ENCODE measurements at places on chromosomes 1 and 21.

GRCh38 chr1:29122682-29123052, 1.0 kb downstream of the TMEM200B start:
- DNase-seq: no peak

GRCh38 chr1:100360790-100361510, 8.6 kb downstream of the CDC14A start:
- DNase-seq: no peak

DNA sequence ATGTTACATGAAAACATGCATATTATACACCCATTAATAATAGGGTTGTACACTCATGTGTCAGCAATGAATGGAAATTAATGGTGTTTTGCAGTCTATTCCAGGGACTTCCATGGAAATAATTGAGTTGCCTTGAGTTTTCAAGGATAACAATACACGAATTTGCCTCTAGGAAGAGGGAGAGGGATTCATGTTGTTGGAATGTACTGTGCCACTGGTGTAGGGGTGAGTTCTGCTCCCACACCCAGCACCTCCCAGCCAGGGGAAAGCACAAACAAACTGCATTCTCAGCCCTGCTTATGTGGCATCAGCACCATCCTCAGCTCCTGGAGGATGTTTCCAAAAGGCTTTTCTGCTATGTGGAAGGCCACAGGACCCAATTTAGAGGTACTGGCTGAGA, 57.8 kb downstream of the BCAR3 start:
- no peak for DNase-seq

DNA sequence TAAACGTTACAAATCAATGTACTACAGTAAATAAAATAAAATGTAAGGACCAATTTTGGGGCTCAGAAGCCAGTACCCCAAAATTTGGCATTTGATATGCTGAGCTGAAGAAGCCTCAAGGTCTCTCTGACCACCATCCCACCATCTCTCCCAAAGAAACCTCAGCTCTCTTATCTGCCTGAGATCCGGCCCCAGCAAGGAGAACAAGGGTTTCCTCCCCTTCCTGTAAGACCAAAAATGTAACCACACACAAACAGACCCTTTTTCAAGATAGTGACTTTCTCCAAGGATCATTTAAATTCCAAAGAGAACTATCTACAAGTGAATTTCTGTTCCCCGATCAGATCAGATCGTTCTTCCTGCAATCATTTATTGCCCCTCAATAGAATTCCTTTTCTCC, 68.1 kb upstream of the SLC45A1 start:
- no peak for DNase-seq

DNA sequence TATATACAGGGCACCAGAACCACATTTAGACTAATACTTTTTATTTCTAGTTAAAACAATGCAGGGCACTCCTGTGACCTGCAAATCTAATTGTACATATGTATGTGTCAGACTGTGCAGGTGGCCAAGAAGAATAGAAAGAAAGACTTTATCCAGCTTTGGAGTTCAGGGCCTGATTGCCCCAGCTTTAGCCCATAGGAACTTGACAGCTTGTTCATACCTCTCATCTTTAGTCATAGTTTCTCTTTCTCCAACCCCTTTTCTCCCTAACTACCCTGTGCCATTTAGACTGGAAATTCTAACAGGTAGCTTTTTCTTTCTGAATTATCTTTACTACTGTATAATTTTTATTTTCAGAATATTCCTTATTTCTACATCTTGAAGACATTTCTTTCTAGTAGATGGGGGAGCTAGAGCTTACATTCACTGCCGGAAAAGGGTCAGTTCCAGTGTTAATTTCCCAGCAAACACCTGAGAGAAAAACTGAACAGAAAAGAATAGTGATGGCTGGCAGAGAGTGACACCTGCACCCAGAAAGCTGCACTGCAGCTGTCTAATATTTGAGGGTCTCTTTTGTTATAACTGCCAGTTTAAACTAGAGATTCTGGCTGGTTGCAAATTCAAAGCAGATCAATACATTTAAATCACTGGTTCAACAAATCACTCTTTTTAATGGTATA, 8.4 kb downstream of the YBX1 start:
- no peak for DNase-seq

- DNase-seq: no peak
Measured at GRCh38 chr1:79133774-79134364, 127.3 kb upstream of the ADGRL4 start.

- no peak for DNase-seq
Measured at GRCh38 chr1:212021563-212021962, 13.8 kb downstream of the INTS7 start.

DNA sequence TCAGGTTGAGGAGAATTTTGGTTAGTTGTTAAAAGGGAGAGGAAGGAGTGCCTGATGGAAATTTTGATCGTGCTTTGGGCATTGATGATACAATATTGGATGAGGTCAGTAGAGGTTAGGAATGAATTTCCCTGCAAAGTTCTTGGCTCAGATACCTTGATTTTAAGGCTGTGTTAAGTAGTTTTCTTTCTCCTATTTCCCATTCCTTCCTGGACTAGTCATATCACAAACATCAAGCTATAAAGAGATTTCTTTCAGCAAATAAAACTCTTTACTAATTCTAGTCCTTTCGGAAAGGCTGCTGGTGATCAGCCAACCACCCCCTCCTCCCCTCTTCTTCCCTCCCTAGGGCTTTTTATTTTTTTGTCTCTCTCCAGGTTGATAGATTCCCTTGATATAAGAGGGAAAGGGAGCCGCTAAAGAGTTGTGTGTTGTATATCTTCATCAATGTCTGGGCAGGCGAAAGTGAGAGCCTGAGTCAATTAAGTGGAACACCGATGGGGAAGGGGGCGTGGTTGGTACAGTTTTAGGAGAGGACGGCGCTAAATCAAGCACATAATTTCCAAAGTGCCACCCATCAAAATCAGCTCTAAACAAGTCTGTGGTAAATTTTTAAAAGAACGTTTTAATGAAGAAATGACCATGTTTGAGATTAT, 100.1 kb upstream of the PLXNA2 start:
- no peak for DNase-seq

DNA sequence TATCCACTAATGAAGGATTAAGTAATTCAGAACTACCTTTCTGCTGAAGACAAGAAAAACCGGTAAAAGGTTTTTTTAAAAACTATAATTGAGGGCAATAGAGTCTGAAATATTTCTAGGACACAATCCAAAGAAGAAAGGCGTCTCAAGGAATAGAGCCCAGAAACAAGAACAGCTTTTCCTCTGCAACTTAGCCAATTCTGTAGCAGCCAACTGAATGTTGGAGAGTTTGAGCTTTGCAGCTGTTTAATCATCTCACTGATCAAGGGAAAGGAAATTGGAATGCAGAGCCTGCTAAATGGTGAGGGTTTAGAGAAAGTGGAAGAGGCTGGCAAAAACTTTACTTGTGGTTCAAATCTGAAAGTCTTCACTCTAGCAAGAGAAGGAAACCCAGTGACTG, 818.9 kb downstream of the KCNT2 start:
- DNase-seq: no peak

- DNase-seq: no peak
Measured at GRCh38 chr1:187840557-187840956, 1011.8 kb downstream of the PLA2G4A start.

DNA sequence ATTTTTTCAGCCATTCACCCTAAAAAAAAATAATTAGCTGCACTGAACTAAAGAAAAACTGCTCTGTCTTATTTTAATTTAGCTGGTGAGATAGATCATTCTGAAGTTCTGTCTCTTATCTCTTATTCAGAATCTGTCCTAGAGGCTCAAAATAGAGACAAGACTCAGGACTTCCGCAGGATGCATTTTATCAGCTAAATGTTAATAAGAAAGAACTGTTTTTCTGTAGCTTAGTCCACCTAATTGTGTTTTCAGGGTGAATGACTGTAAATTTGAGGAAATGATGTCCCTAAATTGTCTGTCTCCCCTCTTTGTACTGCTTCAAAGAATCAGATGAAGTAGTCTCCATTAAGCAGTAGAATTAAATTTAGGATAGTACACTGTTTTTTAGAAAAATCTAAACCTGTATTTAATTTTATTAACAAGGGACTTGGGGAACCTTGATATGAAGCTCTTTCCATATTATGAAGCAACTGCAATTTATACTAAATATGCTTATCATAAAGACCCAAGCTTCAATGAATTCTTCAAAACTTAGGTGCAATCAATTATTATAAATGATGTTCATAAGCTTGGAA, 671.9 kb downstream of the RWDD3 start:
- no peak for DNase-seq

- DNase-seq: no peak
Measured at GRCh38 chr1:41341772-41342562, 19.3 kb upstream of the FOXO6 start.

DNA sequence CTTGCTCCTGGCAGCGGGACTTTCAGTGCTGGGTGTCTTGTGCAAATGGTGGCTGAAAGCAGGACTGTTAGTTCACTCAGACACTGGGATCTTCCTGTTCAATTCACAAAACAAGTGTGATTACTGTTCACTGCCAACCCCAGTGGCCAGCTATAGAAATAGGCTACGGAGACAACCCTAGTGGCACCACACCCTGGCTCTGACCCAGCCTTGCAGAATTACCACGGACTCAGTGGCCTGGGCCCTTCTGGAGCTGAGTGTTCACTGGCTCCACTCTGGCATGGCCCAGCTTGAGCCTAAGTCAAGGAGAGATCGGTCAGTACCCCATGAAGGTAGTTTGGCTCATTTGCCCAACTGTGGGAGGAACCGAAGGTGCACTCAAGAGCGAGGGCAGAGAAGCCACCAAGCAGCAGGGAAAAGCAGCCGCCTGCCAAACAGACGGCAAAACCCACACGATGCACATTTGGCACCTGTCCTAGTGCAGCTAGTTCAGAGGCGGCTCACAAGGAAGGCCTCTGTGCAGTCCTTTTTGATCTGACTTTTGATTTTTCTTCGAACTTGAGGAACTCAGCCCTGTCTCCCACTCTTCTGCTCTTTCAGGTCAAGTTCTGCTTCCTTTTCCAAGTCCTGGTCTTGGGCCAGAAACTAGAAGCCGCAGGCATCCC, 5.9 kb downstream of the KIAA2013 start:
- no peak for DNase-seq

GRCh38 chr1:64065571-64065970, 137.9 kb upstream of the UBE2U start:
- no peak for DNase-seq

DNA sequence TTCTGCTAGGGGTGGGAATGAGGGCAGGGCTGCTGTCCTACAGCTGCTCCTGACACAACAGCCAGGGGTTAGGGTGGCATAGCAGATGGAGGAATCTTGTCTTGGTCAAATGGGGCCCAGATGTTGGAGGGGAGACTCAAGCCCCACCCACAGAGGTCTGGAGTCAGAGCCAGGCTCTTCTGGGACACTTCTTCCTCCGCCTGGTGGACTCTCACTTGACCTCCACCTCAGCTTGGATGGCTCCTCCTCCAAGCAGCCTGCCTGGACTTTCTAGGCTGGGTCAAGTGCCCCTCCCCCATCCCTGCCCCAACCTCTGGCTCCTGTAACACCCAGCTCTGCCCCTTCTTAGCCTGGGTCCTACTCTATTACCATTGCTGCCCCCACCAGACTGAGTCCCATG, 35.5 kb downstream of the EPHA2 start:
- DNase-seq: no peak

DNA sequence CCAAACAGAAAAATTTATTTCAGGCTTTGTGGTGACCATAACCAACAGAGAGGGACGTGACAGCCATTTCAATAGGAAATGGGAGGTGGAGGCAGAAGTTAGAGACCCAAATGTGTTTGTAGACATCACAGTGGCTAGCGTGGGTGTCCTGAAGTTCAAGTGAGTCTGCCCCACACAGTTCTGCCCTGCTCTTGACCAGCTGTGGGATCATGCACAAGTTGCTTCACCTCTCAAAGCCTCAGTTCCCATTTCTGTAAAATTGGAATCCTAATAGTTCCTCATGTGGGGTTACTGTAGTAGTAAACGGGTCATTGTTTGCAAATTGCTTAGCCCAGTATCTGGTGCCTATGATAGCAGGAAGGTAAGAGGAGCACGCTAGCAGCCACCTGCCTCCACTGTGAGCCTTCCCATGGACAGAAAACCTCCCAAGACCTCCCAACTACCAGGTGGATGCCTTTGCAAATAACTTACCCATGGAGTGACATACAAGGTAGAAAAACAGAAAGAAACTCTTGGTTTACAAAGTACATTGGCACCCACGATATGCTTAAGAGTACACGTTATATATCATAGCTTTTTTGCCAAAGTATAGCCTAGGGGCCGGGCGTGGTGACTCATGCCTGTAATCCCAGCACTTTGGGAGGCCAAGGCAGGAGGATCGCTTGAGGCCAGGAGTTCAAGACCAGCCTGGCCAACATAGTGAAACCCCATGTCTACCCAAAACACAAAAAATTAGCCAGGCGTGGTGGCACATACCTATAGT, 29.1 kb downstream of the FHAD1 start:
- no peak for DNase-seq

DNA sequence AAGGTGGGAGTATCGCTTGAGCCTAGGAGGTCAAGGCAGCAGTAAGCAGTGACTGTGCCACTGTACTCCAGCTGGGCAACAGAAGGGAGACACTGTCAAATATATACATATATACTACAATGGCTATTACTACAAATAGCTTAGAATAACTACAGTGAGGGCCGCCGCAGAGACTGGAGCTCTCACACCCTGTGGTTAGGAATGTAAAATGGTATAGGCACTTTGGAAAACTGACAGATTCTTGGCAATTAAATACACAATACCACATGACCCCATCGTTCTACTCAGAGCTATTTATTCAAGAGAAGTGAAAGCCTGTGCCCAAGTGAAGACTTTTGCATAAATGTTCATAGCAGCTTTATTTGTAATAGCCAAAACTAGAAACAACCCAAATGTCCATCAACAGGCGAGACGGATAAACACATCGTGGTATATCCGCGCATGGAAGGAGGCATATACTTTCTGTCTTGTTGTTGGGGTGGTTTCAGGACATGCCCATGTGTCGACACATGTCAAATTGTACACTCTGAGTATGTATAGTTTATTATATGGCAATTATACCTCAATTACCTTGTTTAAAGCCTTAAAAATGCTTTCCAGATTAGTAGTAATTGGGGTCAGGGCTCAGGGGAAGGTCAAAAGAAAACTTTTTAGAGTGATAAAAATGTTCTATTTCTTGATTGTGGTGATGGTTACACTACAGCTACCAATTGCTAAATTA, 123.4 kb downstream of the RIPK4 start:
- DNase-seq: no peak

DNA sequence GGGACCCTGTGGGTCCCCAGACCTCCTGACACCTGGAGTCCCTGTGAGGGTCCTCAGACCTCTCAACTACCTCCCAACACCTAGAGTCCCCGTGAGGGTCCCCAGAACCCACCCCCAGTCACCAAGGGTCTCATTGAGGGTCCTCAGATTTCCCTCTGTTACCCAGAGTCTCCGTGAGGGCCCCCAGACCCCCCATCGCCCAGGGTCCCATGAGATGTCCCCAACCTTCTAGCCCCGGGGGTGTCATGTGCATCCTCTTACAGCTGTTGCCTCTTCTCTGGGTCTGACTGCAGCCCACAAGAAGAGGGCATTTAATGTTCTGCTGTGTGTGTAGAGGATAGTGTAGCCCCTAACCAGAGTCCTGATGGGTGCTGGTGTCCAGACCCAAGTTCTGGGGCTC, 2.0 kb upstream of the GJC2 start:
- DNase-seq: no peak

Measured in NCI-H1930 (cell line).